ENCODE measurements at places on chromosomes 7 and 10.

DNA sequence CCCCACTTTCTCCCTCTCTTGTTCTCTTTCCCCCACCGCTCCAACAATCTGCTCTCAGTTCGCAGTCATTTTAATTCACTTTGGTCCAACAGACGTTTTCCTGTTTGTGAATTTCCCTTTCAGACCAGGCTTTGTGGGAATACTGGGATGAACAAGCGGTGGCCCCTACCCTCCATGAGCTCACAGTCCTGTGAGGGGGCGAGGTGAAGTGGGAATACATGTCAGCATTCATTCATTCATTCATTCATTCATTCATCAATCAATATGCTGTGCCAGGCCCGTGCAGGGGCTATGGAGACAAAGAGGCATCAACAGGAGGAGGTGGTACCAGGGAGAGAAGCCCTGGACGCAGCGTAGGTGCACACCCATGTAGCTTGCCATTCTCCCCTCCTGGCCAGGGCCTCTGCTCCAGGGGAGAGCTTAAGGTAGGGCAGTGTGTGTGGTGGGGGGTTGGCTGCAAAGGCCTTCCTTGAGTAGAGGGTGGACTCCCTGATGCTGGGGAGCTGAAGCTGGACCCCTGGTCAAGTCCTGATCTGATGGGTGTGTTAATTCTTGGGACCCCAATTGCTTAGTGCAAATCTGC is 16.1 kb downstream of the PRF1 start:
- no peak for DNase-seq

DNA sequence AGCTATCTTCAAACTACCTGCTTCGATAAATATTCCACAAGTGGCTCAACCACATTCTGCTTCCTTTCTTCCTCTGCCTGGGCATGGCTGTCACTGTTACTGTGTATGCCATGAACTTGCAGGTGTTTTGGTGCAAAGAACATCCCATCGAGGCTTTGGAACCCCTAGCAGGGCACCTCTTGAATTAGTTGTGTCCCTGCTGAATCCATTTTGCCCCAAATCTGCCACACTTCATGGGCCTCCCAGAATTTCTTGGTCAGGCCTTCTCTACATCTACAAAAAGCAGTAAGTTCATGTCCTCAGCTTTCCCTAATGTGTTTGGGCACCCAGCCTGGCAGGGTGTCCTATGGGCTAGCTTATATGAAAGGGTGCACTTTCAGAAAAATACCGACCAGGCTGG is 53.6 kb downstream of the AKR1B1 start:
- no peak for DNase-seq

GRCh38 chr10:43128958-43129706 is 9.1 kb upstream of the CSGALNACT2 start:
- peak; percentile 94 for DNase-seq

DNA sequence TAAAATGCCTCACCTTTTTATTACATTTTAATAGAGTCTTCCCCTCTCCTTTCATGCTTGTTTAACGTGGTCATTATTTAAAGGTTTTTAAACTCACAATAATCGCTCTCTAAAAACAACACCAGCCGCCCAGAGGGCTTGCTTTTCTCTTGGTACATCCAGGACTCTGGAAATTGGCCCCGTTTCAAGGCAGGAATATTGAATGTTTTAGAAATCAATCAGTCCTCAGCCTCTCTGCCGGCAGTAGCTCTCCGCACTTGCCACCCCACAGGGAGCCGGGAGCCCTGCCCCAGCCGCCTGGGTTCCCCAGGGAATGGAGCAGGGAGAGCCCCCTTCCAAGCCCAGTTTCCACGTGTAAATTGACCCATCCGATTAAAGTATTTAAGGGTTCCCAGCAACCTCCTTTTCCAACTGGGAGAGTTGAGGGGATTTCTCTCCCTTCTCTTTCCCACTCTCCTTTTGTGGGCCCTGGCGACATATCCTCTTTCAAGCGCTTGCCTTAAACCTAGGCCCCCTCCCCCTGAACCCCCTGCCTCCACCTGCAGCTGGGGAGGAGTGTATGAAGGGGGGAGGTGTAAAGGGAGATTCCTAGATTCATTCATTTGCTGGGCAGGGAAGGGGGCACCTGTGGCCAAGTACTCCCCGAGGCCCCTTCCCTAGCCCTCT is 1.9 kb downstream of the FGF8 start:
- DNase-seq, result no peak

- no peak for DNase-seq
Observed at GRCh38 chr10:5958077-5958476, 19.3 kb downstream of the IL15RA start.

GRCh38 chr10:54749623-54750022 is 51.4 kb downstream of the PCDH15 start:
- DNase-seq, result no peak

DNA sequence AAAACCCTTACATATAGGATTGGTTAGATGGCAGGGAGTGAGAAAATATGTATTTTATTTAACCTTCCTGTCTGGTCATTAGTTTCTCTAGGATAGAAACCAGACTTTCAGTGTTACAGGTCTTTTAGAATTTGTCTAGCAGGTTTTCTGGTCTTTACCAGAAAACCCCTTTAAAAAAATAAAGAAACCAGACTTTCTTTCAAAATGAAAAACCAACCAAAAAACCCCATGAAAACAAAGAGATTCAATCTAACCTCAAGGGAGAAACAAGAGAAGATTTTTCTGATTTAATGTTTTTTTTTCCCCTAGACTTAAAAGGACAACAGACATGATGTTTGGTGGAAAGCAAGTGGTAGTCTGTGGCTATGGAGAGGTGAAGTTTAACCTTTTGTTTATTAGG is 28.7 kb upstream of the STRIP2 start:
- no peak for DNase-seq

DNA sequence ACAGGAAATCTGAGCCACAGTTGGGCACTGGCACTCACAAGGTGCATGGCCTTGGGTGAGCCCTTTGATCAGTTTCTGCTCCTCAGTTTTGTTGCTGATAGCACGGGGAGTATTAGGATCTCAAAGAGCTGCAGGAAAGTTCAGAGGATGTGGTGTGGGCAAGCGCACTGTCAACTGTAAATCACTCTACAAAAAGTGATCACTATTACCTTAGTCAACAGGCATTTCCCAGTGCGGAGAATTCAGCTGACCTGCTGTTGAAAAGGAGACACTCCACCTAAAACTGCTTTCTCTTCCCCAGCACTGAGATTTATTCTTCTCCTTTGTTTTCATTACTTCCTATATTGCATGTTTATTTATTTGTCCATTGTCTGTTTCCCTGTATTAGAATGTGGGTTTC is 331.0 kb downstream of the PRPF18 start:
- no peak for DNase-seq

GRCh38 chr10:78992333-78992732 is 76.4 kb upstream of the ZMIZ1 start:
- no peak for DNase-seq

DNA sequence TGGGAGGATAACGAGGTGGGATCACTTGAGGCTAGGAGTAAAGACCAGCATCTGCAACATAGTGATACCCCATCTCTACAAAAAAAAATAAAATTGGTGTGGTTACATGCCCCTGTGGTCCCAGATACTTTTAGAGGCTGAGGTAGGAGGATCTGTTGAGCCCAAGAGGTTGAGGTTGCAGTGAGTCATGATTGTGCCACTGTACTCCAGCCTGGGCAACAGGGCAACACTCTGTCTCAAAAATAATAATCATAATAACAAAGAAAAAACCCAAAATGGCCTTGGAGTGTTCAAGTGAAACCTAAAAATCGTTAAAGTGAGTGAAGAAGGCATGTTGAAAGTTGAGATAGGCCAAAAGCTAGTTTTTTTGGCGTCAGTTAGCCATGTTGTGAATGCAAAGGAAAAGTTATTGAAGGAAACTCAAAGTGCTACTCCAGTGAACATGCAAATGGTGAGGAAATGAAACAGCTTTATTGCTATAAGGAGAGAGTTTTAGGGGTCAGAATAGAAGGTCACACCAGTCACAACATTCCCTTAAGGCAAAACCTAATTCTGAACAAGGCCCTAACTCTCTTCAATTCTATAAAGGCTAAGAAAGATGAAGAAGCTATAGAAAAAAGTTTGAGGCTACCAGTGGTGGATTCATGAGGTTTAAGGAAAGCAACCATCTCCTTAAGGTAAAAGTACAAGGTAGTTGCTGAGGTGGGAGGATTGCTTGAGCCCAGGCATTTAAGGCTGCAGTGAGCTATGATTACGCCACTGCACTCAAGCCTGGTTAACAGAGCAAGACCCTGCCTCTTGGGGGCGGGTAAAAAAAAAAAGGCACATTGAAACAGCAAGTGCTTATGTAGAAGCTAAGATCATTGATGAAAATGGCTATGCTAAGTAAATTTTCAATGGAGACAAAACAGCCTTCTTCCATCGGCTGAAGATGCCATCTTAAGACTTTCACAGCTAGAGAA is 45.4 kb upstream of the STOX1 start:
- DNase-seq, result no peak

DNA sequence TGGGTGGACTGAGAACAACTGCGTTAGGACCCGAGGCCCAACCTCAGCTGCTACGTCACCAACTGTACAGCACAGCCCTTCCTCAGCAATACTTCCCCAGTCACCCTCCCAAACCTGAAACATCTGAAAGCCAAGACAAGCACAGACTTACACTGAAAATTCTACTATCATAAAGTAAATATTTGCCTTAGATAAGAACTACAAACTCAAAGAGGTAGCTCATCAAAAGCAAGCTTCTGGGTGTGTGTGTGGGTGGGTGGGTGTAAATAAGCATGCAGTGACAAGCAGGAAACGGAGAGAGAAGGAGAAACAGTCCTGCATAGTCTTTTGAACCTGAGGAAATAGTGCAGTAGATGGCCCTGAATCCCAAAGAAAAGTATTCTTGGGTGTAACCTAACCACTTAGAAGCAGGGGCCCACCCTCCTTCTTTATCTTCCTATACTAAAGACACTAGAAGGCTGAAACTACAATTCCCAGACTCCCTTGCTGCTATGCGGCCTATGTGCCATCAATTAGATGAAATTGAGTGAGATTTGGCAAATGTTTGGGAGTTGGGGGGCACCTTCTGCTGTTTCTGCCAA is 18.7 kb downstream of the SLC25A13 start:
- no peak for DNase-seq

DNA sequence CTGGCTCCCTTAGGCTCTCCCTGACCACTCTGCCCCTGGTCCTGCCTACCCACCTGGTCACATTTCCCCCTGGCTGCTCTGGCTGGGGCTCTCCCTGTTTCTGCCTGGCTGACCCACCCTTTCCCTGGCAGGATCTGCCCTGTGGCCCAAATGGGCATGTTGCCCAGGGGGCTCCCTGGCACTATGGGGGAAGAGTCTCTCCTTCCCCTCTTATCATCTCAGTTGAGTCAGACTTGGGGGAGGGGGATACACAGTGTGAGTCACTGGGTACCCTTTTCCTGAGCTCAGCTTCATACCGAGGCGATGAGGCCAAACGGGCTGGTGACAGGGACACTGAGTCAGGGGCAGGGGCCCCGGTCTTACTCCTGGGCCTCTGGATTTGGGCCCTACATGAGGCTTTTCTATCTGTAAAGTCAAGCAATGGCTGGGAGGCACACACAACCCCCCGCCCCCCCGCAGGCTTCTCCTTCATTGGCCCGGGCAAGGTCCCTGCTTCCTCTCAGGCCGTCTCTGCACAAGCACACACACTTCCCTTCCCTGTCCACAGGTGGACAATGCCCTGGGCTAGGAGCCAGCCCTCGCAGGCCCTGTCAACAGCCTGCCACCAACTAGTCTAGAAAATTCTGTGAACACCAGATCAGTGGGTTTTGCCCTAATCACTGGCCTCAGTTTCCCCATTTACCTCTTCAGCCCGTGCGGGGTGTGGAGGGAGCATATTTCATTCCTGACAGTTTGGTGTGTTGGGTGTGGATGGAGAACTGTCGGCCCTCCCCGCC is 627 bp upstream of the FLNC start:
- DNase-seq, result no peak

- DNase-seq, result peak; percentile 18
Observed at GRCh38 chr7:13327669-13328068, 640.2 kb downstream of the ARL4A start.

DNA sequence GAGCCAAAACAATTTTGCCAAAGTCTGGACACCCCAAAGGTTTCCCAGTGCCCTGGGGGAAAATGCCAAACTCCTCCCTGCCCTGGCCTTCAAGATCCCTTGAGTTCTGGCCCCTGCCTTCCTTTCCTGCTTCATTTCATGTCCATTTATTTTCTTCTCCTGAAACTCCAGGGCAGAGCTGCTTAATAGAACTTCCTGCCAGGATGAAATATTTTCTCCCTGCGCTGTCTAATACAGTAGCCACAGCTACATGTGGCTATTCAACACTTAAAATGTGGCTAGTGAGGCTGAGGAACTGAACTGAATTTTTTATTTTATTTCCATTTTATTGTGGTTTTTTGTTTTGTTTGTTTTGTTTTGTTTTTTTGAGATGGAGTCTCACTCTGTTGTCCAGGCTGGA is 49.6 kb downstream of the COL13A1 start:
- DNase-seq, result no peak

DNA sequence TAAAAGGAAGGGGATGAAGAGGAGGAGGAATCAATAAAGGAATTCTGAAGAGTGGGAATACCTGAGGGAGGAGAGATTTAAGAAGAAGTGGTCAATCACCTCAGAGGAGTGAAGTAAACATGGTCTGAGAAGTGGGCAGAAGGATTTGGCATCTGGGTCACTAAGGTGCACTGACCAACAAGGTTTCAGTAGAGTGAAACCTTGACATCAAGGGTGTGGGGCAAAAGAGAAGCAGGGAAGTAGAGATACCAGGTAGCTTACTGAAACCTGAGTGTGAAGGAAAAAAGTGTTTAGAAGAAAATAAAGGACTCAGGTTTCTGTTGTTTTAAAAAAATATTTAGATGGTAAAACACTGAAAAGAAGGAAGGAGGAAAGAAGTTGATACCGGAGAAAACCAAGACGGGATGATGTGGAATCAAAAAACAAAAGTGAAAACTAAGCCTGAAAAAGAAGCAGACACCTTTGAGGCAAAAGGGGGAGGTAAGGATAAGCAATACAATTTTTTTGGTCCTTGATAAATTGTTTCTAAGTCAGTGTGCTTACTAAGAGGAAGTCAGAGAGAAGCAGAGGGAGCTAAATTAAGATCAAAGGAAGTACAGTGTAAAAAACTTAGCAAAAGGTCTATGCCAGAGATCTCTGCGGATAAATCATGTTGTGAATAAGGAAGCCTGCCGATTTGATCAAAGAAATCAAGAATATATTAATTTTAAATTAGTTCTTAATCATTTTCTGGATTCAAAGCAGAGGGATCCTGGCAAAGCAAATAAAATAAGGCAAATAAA is 137.2 kb upstream of the GPR22 start:
- DNase-seq, result no peak

DNA sequence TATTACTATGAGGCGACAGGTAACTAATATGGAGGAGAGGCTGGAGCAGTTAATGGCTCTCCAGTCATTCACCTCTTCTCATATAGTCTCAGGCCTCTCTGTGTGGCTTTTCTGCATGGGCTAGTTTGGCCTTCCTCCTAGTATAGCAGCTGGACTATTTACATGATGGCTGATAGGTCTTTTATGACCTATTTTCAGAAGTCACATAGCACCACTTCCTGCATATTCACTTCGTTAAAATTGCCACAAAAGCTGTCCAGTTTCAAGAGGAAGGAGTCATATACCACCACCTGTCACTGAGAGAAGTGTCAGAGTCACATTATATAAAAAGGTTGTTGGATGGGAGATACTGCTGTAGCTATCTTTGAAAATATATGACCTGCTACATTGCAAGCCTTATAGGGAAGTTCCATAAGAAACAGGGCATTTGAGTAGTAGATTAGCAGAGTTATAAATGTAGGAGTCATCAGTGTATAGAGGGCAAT is 8.0 kb upstream of the DMTF1 start:
- DNase-seq, result no peak

- no peak for DNase-seq
Observed at GRCh38 chr10:116873134-116873533, 23.8 kb downstream of the ENO4 start.

- no peak for DNase-seq
Observed at GRCh38 chr7:129616530-129616929, 5.0 kb downstream of the NRF1 start.
